ELR (cell line): ENCODE measurements at places on chromosomes 5 and 9.

- no peak for DNase-seq
Observed at GRCh38 chr5:77960863-77961396, 184.8 kb upstream of the TBCA start.

DNA sequence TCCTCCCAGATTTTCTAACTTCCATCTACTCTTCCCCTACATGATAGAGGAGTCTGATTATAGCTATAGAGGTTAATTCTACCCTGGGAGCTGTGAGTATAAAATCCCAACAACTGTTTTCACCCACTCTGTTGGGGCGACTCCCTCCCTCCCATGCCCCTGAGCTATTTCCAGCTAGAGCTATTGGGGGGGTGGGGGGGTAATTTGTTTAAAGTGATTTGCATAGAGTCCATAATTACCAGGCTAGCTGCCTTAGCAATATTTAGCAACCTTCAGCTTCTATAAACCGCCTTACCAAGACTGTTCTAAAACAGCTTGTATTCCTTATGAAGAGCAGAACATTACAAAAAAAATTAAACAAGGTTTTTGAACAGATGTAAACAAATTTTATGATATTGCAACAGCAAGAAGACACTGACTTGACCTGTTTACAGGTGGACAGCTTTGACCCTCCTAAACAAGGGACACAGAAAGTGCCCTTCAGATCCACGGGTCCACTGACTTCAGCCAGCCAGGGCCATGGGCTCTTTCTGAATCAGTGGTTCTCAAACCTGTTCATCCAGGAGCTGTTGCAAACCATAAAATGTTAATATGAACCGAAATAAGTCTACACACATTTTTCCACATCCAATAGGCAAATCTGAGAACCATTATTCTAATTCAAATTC, 98.2 kb downstream of the OTULIN start:
- DNase-seq, result no peak

- DNase-seq, result peak; percentile 42
Observed at GRCh38 chr9:34500623-34501267, 22.0 kb downstream of the ENHO start.

GRCh38 chr9:82829818-82830217, 233.1 kb downstream of the RASEF start:
- no peak for DNase-seq

DNA sequence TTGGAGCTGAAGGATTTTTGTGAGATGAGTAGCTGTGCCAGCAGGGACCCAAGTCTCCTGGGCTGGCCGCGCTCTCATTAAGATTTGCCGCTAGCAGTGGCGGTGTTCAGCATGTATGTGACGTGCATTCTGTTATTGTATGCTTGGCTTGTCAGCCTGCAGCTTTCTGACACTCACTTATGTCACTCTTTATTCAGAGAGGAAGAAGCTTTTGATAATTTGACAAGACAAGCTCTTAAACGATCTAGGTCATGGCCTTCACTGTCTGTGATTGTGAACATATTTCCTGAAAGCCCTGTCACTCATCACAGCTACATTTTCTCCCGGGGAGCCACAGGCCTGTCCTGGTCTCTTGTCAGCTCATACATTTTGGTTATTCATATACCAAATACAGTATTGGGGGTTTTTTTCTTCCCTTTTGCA, 98.2 kb upstream of the GRHPR start:
- no peak for DNase-seq

DNA sequence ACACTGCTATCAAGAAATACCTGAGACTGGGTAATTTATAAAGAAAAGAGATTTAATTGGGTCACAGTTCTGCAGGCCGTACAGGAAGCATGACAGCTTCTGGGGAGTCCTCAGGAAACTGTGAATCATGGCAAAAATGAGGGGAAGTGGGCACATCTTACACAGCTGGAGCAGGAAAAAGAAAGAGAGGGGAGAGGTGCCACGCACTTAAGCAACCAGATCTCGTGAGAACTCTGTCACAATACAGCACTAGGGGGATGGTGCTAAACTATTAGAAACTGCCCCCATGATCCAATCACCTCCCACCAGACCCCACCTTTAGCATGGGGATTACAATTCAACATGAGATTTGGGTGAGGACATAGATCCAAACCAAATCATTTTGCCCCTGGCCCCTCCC, 105.5 kb upstream of the CPLX2 start:
- no peak for DNase-seq

- DNase-seq, result peak; percentile 99
Observed at GRCh38 chr9:72557549-72557948, 36.1 kb downstream of the TMC1 start.

- DNase-seq, result peak; percentile 96
Observed at GRCh38 chr5:38806775-38807258, 39.0 kb upstream of the OSMR start.

DNA sequence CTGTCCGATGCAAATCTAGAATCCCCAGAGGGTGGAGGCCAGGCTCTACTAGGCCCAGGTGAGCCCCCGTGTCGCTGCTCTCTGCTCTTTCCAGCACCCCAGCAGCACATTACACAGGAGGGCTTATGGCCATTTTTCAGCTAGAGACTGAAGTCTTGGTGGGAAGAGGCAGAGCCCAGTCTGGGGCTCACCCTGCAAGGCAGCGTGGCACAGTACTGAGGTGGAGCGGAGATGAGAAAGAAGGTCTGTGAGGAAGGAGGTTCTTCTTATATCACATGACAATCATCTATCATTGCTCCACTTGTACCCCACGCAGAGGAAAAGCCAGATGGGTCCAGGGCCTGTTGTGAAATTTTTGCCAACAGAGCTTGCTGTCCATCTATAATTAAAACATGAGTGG, 10.0 kb upstream of the KIF12 start:
- DNase-seq, result no peak

- DNase-seq, result peak; percentile 79
Observed at GRCh38 chr9:16704116-16705110, 166.1 kb downstream of the BNC2 start.

DNA sequence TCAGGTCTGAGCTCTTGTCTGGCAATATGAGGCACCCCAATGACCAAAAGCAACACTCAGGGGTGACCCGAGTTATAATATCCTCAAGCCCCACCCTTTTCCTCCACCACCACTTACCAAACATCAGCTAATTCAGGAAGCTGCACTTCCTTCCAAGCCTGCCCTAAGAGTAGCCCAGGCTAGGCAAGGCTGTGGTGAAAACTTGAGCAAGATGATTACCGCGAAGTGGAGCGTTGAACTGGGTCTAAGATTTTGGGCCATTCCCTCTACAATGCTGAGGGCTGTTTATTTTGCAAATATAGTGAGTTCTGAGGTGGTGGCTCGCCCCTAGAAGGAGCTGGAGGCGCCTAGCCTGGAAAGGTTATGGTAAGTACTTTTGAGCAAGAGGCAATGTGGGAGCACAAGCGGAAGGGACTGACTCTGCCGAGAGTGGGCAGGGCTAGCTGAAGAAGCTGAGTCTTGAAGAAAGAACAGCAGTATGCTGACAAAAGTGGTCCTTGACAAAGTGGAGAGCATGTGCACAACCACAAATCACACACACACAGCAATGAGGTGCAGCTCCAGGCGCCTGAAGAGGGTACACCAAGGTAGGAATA, at the start of gene HK3:
Gene HK3, minus strand, starts transcription at position 51 of the 596 bp plus-strand sequence. CDS start 3,187 bp downstream, outside the sequence.
- no peak for DNase-seq

DNA sequence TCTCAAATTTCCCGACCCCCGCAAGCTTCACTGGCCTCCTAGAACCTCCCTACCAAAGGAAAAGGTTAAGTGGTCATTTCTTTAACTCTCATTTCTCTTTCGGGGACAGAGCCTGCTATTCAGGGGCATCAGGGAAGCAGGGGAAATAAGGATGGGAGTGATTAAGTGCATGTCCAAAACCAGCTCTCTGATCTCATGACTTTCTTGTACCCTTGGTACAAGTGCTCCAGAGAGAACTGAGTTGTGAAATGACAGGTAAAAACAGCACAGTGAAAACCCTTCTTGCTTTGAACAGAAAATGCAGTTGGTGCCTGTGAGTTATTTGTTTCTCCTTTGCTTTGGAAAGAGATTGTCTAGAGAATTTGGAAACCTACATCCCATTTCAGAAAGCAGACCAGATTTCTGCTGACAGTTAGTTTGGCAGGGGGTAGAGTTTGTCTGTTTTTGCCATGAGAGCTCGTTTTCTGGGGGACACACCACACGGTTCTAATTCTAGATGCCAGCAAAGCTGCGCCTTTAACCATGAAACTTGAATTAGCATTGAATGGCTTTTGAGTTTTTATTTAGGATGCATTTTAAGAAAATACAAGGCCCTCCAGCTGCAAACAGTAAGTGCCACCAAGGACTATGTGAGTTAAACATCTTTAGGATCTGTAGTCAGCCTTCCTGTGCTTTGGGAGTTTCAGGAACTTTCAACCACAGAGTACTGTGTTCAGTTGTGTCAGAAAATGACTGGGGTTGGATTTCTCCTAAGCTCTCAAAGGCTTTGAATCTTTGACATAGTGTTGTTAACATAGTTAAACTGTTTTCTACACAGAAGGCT, 161.7 kb upstream of the LHFPL2 start:
- no peak for DNase-seq

DNA sequence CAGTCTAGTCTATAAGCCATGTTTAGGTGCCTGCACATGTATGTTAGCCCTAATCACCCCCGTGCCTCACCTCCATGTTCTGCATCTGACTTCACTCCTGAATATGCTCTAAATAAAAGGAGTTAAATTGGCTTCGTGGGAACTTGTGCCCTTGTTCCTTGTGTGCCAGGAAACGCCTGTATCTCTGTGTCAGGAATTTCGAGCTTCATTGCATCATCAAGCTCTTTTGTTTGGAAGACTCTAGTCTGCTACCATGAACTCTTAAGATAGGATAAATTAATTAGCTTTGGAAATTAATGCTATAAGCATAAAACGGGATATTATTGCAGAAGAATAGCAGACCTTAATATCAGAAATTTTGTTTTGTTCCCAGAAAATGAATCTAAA, 99.2 kb downstream of the ADCY2 start:
- DNase-seq, result no peak

DNA sequence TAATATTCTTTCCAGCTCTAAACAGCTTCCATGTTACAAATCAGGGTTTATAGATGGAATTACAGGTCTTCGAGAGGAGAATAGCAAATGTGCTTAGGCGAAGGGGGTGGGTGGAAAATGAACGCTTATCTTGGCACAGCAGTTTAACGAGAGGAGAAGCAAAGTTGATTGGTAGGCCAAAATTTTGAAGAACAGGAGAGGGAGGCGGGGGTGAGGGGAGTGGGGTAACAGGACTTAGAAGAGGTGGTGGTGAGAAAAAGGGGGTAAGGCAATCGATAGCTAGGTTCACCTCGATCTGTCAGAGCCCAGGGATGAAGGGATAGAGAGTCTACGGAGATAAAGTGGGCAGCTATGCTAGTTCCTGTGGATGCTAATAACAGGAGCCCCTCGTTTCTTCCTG, 764 bp downstream of the ANKRA2 start:
- DNase-seq, result peak; percentile 28

DNA sequence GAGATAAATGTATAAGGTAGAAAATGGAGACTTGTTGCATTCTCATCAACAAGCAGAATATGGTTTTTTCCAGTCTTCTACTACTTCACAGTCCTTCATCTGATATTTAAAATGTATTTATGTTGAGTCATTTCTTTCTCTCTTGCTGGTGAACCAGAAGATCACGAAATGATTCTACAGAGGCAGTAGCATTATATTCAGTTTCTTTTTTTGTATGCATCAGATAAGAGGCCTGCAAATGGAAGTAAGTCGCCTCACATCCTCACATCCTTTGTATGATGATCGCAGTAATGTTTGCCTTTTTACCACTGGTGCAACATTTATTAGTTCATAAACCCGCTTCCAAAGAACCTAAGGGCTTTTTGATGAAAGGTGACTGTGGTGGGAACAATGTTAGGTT, 22.1 kb upstream of the IL13 start:
- DNase-seq, result no peak

GRCh38 chr9:76018235-76018634, 127.8 kb downstream of the PCSK5 start:
- DNase-seq, result no peak

GRCh38 chr9:89591274-89592212, 13.3 kb upstream of the GADD45G start:
- DNase-seq, result no peak

GRCh38 chr9:95150903-95151302, 166.6 kb downstream of the FANCC start:
- DNase-seq, result no peak
